ENCODE measurements at places on chromosomes 6 and 20.
A peak's percentile ranks its signal among the peaks of the same experiment; 100 is the strongest.

- no peak for DNase-seq
Measured at GRCh38 chr20:4369119-4369797, 352.5 kb upstream of the PRND start.

DNA sequence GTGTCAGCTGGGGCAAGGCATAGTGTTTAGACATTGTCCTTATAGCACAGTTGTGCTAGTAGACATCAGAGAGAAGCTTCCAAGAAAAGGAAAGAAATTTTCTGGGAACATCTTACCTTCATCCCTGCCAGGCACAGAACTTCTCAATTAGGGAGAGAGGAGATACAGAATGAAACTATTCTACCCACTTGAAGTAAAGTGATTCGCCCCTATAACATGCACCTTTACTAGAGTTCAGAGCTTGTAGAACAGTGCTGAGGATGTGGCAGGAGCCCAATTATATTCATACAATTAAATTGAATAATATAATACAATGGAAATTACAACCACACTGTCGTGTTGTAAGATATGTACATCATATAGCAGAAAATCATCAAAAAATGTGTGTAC lies 1063.9 kb upstream of the CITED2 start:
- DNase-seq, result no peak

GRCh38 chr6:136611746-136612145 lies 61.5 kb upstream of the MAP7 start:
- no peak for DNase-seq

DNA sequence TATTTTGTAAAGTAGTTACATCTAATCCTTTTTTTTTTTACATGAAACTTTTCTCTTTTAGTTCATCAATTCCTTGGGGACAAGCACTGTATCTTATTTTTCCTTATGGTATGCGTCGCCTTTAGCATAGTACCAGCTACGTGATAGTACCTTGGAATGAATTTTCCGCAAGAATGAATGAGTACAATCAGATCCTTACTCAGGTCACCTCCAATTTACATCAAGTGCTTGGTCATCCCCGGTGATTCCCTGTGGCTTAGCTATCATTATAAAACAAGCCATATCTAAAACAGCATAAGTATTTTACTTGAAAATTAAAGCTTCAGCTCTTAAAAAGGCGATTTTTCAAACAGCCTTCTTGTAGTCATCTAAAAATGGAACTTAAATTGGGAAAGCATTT lies 680.4 kb upstream of the MAP3K7 start:
- no peak for DNase-seq

DNA sequence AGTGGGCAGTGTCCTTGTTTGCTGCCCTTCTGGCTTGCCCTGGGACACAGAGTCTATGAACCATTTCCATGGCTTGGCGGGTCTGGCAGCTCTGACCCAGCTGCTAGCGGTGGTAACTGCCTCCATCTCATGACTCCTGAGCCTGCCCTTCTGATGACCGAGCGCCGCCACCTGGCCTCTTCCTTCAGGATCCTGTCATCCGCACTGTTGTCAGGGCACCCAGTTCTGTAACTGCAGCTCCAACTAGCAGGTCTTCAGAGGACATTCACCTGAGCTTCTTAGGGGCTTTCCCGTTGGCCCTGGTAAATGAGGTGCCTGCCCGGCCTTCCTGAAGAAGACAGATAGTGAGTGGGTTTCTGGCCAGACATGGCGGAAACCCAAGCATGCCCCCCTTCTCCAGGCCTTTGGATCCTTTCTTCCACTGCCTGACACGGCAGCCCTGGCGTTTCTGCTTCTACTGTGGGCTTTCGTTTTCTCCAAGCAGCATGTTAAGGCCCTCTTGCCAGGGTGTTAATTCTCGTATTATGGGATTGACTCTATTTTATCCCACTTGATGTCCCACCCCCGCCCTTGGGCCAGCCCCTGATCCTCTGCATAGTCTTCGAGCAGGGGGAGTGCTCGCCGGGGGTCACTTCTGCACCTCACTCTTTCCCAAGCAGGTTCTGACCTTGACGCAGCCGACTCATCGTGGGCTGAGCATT lies 24.7 kb downstream of the PACSIN1 start:
- peak; percentile 17 for DNase-seq

DNA sequence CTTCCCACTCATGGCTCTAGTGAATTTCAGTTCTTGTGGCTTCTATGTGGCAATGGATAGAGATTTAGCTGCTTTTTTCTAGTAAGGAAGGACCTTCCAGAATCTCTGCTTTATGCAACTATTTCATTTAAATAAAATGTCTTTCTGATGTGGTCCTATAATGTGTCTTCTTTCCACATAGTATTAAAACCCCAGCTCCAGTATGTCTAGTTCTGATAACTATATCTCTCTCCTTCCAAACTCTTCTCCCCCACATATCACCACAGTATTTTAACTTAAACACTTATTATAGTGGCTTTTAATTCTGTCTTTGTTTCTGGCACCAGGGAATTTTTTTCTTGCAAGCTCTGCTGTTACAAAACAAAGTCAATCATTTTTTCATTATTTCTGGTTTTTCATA lies 40.6 kb upstream of the SUMO4 start:
- DNase-seq, result no peak

- DNase-seq, result no peak
Measured at GRCh38 chr6:156345700-156346099, 431.5 kb upstream of the ARID1B start.

GRCh38 chr20:54234991-54235390 lies 27.1 kb downstream of the PFDN4 start:
- DNase-seq, result no peak

- DNase-seq, result no peak
Measured at GRCh38 chr6:3361312-3362037, 95.4 kb downstream of the SLC22A23 start.

- no peak for DNase-seq
Measured at GRCh38 chr6:3887150-3887700, 38.1 kb downstream of the FAM50B start.

GRCh38 chr20:440636-441035 lies 21.7 kb downstream of the TBC1D20 start:
- DNase-seq, result no peak
